ENCODE measurements at places on chromosomes 16 and 17.
A peak's percentile ranks its signal among the peaks of the same experiment; 100 is the strongest.

DNA sequence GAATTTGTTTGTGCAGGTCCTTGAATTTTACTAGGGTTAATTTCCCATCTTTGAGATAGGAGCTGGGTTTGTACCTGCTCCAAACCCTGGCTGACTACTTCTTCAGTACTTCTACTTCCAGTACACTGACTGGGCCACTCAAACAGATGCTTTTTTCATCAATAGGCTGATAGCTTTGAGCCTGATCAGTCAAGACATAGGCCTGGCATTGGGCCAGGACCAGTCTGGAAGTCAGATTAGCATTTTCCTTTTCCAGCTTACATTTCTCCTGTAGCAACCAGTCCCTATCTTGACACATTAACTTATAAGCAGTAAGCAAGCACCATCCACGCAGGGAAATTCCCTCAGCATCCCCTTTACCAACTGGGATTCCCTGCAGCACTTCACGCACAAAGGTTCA is 7.5 kb upstream of the TMEM101 start:
- no peaks in the 10 kb centered on the region for H3K36me3 ChIP-seq
- no peaks in the 10 kb centered on the region for H3K4me1 ChIP-seq
- no peak for DNase-seq
- no peaks in the 10 kb centered on the region for H3K27me3 ChIP-seq
- H3K4me3 ChIP-seq, result no peak overlapping the region
- H3K27ac ChIP-seq, result no peak overlapping the region

DNA sequence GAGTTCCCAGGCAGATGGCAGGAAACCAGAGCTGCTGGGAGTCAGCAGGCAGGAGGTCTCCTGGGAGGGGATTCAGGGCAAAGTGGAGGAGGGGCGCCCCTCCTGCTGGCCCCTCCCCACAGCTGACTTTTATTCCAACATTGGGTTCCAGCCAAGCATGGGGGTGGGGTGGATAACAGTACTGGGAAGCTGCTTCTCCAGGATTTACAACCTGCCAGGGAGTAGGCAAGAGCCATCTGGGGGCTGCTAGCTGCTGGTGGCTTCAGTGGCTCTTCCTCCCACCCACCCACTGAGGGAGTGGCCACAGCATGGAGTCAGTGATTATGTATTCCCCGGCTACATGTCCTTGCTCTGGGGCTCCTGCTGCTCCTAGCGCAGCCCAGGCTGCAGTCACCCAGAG is 36.8 kb downstream of the TMEM132E start:
- H3K4me1 ChIP-seq, result no peaks in the 10 kb centered on the region
- no peaks in the 10 kb centered on the region for H3K36me3 ChIP-seq
- no peak overlapping the region for H3K4me3 ChIP-seq
- H3K27me3 ChIP-seq, result no peaks in the 10 kb centered on the region

DNA sequence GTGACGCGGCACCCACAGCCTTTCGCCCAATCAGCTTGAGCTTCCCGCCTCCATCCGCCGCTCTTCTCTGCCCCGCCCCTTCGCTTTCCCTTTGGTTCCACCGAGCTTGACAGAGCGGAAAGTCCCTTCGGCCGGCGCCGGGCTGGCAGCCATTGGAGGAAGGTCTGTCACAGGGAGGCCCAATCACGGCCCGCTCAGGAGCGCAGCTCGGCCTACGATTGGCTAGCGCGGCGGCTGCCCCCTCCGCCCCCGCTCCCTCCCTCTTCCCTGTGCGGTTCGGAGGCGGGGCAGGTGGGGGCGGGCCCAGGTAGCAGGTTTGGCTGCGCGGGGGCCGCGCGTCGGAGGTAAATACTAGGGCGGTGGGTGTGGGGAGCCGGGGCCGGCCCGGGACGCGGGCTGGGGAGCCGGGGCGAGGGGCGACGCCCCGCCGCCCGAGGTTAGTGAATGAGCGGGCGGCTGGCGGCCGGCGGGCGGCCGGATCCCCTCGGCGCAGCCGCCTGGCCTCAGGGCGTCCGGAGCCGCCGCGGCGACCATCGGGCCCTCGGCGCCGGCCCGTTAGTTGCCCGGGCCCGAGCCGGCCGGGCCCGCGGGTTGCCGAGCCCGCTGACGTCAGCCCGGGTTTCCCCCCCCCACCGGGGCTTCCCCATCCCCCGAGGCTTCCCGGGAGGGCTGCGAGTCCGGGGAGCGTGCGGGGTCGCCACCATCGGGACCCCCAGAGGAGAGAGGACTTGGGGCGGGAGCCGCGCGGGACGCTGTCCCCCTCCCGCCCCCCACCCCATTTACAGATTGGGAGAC is at the start of gene CYLD:
Gene CYLD, plus strand, starts transcription at position 306 of the 795 bp plus-strand sequence. CDS start 7,613 bp downstream, outside the sequence.
- H3K27ac ChIP-seq, result peak within 1 kb of the TSS; percentile 90
- peaks cover under 1% of the 10 kb centered on the region for H3K36me3 ChIP-seq
- peaks cover 16% of the 10 kb centered on the region for H3K4me1 ChIP-seq
- H3K27me3 ChIP-seq, result no peaks in the 10 kb centered on the region

DNA sequence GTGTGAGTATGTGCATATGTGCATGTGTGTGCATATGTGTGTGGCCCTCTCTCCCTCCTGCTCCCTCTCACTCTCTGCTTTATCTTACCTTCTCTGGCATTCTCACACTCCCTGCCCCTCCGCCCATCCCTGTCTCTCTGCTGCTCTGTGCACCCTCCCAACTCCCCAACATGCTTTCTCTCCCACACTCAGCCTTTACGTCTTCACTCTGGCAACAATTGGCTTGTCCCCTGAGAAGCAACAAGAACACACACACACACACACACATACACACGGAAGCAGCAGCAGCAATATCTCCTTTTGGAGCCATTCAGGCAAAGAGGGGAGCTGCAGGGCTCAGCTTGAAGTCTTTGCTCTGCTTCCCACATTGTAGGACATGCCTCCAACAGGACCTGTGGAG is 27.8 kb downstream of the PITPNM3 start:
- no peak overlapping the region for H3K27ac ChIP-seq
- H3K27me3 ChIP-seq, result no peaks in the 10 kb centered on the region
- no peaks in the 10 kb centered on the region for H3K4me1 ChIP-seq
- H3K36me3 ChIP-seq, result no peaks in the 10 kb centered on the region
- H3K4me3 ChIP-seq, result no peak overlapping the region
- no peak for DNase-seq

- no peak overlapping the region for H3K27ac ChIP-seq
- no peak for DNase-seq
These were observed 409.7 kb downstream of the SNX29 start for GRCh38 chr16:12386192-12386591.

- no peak overlapping the region for H3K4me3 ChIP-seq
- H3K27ac ChIP-seq, result no peak overlapping the region
- H3K36me3 ChIP-seq, result no peaks in the 10 kb centered on the region
- H3K4me1 ChIP-seq, result no peaks in the 10 kb centered on the region
- no peaks in the 10 kb centered on the region for H3K27me3 ChIP-seq
- DNase-seq, result no peak
These were observed 18.3 kb upstream of the CCL5 start for GRCh38 chr17:35898283-35899070.

DNA sequence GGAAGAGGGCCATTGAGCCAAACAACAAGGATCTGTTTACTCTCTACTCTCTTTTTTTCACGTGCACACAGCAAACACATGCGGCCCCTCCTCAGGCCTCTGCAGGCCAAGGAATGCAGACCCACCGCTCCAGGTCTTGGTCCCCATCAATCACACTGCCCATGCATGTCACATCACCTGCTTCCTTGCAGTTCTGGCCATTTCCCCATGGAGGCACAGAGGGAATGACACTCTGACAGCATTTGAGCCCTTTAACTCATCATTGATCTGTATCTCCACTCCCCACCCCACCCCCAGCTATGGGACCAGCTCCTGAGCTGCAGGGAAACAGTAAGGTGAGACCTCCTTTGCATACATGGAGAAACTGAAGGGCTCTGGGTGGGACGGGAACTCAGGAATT is 45.9 kb upstream of the MEIOC start:
- H3K4me1 ChIP-seq, result peaks cover 8% of the 10 kb centered on the region
- H3K27ac ChIP-seq, result no peak overlapping the region
- no peak overlapping the region for H3K4me3 ChIP-seq

DNA sequence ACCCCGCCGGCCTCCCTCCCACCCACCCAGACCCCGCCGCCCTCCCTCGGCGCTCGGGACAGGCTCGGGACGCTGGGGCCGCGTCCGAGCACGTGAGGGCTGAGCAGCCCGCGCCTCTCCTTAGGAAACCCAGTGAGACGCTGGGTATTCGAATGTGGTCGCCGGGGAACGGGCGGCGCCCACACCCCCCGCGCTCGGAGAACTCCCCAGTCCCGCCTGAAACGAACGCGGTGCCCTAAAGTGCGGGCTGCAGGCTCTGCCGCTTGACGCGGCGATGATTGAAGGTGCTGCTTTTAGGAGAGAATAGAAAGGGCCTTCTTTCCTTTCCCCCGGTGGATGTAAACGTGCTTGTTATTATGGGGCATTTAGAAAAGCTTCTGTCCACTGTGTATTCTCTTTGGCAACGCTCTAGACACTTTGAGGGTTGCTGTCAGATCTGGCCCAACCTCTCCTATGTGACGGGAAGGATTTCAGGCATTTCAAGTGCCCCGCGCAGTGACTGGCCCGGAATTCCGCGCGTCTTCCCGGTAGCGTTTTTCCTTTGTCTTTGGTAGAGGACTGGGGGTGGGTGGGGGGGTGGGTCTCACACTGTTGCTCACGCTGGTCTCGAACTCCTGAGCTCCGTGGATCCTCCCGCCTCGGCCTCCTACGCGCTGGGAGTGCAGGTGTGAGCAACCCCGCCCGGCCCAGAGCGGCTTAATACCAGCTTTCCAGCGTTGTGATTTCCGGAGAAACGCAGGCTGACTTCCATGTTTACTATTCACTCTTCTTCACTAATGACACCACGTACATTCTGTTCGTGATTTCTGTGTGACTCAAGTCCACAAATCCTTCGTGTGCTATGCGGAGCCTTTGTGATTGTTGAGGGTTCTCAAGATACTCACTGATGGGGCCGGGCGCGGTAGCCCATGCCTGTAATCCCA is 21.8 kb upstream of the FOXK2 start:
- DNase-seq, result no peak
- peak overlapping the region; percentile 70 for H3K27ac ChIP-seq
- H3K36me3 ChIP-seq, result no peaks in the 10 kb centered on the region
- peak overlapping the region; percentile 94 for H3K4me3 ChIP-seq
- no peaks in the 10 kb centered on the region for H3K27me3 ChIP-seq

DNA sequence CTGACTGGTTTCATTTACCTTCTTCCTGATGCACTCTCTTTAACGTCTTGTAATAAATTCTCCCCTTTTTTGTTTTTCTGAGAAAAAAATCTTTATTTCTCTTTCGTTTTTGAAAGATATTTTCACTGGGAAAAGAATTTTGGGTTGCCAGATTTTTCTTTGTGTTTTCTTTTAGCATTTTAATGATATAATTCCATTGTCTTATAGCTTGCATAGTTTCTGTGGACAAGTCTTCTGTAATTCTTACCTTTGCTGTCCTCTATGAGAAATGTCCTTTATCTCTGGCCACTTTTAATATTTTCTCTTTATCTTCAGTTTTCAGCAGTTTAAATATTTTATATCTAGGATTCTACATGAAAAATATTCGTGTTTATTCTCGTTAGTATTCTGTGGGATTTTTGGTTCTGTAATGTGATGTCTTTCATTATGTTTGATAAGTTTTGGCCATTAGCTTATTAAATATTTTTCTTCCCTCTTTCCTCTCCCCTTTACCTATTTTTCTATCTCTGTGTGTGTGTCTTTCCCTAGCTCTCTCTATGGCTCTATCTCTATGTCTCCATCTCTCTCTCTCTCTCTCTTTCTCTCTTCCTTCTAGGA is 236.5 kb downstream of the C16orf95 start:
- no peak overlapping the region for H3K4me3 ChIP-seq
- no peak overlapping the region for H3K27ac ChIP-seq
- H3K4me1 ChIP-seq, result no peaks in the 10 kb centered on the region
- H3K27me3 ChIP-seq, result no peaks in the 10 kb centered on the region
- no peak for DNase-seq

- H3K4me1 ChIP-seq, result peaks cover 13% of the 10 kb centered on the region
- no peak overlapping the region for H3K27ac ChIP-seq
- H3K27me3 ChIP-seq, result no peaks in the 10 kb centered on the region
- peaks cover 15% of the 10 kb centered on the region for H3K36me3 ChIP-seq
These were observed 8.7 kb downstream of the FLOT2 start for GRCh38 chr17:28888832-28889231.

GRCh38 chr16:19179546-19180490 is 11.8 kb downstream of the SYT17 start:
- no peaks in the 10 kb centered on the region for H3K36me3 ChIP-seq
- no peak overlapping the region for H3K4me3 ChIP-seq
- H3K27me3 ChIP-seq, result no peaks in the 10 kb centered on the region
- no peak overlapping the region for H3K27ac ChIP-seq
- no peak for DNase-seq
- H3K4me1 ChIP-seq, result no peaks in the 10 kb centered on the region

DNA sequence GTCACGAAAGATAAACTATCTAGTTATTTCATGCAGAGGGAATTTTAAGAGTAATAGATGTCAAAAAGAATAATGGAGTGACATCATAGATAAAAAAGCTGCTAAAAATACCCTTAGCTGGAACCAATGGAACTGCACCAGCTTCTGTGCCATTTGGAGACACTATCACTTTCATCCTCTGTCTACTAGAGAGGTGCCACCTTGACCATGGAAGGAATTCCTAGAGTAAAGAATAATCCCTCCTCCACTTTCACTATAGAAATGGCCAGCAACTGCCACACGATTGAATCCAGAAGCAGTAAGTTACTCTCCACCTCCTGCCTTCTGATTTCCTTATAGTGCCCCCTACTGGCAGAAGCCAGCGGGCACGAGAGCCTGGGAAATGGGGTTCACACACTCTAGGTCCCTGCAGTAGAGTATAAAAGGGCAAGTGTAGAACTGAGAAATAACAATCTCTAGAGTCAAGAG is 2.8 kb upstream of the ALDH3A2 start:
- H3K27me3 ChIP-seq, result no peaks in the 10 kb centered on the region
- no peak for DNase-seq
- H3K4me3 ChIP-seq, result no peak overlapping the region

GRCh38 chr16:69916462-69916861 is 34.7 kb upstream of the CLEC18A start:
- no peaks in the 10 kb centered on the region for H3K27me3 ChIP-seq
- peak overlapping the region; percentile 96 for H3K27ac ChIP-seq
- H3K36me3 ChIP-seq, result no peaks in the 10 kb centered on the region
- no peak for DNase-seq
- H3K4me1 ChIP-seq, result peaks cover 55% of the 10 kb centered on the region
- no peak overlapping the region for H3K4me3 ChIP-seq

DNA sequence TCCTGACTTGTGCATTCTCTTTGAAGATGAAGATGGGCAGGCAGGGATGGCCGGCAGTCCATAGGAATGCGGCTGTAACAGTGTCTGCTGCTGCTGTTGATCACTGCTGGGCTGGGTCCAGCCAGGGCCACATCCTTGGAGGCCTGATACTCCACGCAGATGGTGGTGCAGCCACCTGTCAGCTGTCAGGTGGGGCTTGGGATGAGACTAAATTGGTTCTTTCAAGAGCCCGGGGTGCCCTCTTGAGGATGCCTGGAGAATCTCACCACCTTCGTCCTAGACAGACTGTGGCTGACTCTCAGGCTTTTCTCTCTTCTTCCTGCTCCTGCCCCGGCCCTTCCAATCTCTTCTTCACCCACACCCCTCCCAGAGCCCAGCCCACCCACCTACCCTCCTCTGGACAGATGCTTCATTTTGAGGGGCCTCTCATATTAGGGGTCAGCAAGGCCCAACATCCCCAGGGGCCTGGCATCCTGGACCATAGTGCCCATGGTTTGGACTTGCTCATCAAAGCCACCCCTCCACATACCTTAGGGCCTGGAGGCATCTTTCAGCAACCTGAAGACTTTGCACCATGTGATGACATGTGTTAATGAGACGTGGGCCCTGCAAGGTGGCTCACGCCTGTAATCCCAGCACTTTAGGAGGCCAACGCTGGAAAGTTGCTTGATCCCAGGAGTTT is 19.1 kb downstream of the OSBPL7 start:
- H3K36me3 ChIP-seq, result peaks cover 5% of the 10 kb centered on the region
- H3K4me1 ChIP-seq, result peaks cover 15% of the 10 kb centered on the region
- no peak for DNase-seq
- H3K27me3 ChIP-seq, result no peaks in the 10 kb centered on the region
- H3K27ac ChIP-seq, result no peak overlapping the region

- no peaks in the 10 kb centered on the region for H3K4me1 ChIP-seq
- DNase-seq, result no peak
- H3K27me3 ChIP-seq, result no peaks in the 10 kb centered on the region
- no peak overlapping the region for H3K4me3 ChIP-seq
These were observed 53.5 kb downstream of the TNFRSF13B start for GRCh38 chr17:16918443-16918842.
